ENCODE measurements at places on chromosomes 2 and 18.

DNA sequence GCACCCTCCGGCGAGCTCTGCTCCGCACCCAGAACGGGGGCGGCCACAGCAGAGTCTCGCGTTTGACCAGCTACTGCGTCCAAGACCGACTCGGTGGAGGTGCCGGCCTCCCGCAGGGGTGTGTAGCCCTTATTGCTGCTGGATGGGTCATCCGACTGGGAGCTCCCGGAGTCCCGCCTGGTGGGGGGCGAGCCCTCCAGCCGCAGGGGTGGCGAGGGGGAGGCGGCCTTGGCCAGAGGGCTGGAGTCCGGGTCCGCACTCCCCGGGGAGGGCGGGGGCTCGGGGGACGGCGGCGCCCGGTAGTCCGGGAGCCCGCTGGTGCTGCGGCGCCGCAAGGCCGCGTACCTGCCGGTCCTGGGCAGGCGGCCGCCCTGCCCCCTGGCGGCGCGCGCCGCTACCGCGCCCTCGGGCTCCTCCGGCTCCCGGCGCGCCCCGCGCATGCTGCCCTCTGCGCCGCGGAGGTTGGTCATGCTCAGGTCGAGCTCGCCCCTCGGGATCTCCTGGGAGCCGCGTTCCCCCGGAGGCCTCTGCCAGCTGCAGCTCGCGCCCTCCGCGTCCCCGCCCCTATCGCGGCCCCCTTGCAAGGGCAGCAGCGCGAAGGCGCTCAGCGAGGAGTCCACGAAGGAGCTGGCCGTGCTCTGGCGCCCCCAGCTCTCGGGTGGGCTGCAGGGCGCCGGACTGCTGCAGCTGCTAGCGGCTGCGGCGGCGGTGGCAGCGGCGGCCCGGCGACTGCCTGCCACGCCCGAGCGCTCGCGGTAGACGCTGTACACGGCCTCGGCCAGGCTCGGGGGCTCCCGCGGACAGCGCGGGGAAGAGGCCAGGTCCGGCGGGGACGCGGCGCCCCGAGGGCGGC lies 4.8 kb downstream of the TMEM200C start:
- no peak for DNase-seq

- DNase-seq: no peak
Observed at GRCh38 chr2:67733517-67733916, 329.3 kb downstream of the C1D start.

DNA sequence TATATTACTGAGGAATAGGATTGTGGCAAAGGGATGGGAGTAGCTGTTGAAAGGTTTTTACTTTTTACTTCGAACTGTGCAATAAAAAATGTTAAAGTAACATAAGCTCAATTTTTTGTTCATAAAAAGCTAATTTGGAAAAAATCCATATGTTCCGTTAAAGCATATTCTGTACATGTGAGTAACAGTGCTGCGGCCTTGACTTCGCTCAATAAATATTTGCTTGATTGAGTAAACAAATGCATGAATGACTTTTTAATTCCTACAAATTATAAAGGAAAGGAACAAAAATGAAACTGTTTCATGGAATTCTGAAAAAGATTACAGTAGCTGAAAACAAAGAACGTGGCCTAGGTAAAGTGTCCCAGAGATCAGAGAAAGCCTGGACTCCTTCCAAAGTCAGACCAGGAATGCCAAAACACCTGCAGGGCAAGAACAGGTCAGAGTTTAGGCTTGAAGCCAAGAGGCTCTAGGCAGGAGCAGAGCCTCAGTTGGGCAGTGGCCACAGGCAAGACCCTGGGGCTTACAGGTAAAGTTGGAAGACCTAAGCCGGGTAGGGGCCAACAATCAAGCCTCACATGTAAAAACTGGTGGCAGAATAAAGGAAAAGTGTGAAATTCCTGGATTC lies 44.3 kb upstream of the FIGN start:
- no peak for DNase-seq

DNA sequence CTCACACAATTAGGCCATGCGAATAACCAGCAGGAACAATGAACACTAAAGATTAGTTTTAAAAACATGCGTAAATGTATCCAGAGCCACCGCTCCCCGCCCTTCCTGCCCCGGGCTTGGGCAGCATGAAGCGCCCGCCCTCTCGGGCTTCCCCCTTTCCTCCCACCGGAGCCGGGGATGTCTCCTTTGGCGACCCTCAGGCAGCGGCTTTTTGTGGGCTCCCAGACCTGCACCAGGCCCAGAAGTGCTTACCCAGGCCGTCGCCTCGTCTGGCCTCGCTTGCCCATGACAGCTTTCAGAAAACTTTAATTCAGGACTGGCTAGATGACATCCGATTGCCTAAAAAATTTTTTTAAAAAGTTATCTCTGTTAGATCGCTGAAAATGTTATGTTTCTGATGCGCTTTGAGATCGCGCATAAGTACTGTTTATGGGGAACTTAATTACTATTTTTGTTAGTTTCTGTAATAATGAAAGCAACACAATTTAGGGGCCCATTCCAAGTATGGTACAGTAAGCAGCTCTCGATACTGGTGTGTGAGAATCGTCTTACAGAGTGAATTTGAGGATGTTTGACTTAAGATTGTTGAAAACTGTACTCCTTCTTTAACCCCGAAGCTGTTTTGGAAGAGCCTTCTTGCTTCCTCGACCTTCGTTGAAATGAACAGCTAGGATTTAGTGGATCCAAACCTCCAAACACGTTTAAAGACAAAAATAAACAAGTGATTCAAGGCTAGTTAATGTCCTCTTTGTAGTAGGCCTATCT lies 1.1 kb downstream of the MAP3K20 start:
- no peak for DNase-seq

DNA sequence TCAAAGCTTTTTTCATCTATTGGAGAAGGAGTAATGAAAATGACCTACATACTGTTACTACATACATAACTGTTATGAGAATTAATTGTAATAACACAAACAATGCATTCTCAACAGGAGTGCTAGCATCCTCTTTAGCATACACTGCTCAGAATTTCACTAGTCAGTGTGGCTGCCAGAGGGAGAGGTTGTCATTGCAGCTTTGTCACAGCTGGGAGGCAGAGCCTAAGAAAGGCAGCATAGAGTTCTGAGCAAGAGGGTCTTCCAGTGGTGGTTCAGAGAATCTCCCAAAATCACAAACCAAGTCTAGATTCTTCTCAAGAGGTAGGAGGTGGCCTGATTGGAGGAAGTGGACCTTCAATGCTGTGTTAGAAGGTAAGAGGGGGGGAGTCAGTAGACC lies 286.7 kb upstream of the CYRIA start:
- DNase-seq: no peak

DNA sequence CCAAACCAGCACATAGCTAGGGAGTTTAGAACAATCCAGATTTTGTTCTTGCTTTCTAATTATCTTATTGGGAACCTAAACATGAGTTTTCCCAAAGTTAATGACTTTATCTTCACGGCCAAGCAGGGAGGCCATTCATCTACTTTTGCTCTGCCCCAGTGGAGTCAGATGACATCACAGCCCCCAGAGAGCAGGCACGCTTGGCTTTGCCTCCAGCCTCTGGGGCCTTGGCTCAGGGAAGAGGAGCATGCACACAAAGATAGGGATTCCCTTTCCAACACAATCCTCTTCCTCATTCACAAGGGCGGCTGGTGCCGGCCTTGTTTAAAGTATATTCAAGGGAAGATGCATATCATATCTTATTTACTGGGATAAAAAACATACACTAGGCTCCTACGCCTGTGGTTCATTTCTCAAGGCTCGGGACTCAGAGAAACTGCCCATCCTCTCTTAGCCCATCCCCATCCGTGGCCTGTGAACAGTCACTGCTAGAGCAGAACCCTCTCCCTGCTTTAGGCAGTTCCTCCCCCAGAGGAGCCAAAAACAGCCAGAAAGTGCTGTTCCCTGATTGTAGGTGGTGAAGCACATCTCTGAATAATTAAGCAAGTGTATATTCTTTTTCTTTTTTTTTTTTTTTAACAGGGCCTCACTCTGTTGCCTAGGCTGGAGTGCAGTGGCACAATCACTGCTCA lies 21.2 kb downstream of the TGFA start:
- no peak for DNase-seq

DNA sequence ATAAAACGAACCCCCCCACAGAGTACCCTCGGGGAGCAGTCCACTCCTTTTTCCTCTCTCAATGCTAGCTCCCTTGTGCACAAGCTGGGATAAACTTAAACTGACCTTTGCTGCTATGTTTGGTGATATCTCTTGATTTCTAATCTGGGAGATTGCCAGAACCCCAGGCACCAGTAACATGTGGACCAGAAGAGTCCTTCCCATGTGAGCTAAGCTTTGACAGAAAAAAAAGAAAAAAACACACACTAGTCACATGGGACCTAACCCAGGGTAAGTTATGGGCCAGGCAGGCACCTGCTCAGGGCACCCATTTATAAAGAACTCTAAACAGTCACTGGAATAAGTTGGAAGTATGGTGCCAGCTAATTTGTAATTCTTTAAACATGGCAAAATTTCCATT lies 242.6 kb downstream of the EN1 start:
- DNase-seq: no peak

GRCh38 chr2:230972046-230972445 lies 23.9 kb upstream of the SPATA3 start:
- DNase-seq: no peak

DNA sequence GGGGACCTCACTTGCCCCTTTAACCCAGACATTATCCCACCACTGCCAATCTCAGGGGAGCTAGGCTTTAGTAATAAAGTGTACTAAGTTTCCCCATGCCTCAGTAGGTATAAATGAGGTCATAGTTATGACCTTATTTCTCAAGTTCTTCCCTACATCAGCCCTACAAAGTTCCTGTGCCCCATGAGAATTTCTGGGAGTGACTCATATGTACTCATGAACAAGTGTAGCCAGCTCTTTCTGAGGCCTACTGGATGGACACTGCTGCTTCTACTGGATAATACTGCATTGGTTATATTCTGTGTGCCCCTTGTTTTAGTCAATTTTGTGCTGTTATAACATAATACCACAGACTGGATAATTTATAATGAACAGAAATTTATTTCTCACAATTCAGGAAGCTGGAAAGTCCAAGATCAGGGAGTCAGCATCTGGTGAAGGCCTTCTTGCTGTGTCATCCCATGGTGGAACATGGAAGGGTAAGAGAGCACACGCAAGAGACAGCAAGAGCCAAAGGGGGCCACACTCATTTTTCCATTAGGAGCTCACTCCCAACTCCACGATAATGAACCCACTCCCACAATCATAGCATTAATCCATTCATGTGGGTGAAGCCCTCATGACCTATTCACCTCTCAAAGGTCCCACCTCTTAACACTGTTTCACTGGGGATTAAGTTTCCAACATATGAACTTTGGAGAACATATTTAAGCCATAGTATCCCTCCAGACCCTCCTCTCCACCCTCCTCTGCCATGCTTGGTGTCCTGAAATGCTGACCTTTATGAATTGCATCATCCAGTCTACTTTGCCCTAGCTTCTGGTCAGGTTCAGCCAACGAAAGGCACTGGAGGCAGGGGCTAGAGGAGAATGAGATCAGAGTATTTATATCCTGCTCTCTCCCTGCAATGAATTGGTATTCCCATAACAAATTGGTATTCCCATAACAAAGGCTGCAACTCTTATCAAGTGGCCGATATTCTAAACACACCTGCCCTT lies 25.4 kb upstream of the ST3GAL5 start:
- DNase-seq: peak; percentile 91

DNA sequence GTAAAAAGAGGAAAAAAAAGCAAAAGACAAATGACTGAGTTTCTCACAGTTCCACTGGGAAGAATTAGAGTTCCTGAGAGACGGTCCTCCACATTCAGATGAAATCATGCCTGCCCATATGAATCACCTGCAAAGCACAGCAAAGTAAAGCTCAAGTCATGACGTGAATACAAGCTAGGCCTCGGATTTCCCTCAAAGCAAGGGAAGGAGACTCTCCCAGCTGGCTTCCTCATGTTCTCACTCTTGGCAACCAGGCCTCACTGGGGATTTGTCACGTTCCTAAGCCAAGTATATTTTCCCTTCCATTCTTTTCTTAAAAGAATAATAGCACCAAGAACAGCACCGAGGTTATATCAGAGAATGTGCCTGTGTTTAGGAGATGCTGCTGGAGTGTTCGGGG lies 47.0 kb downstream of the CYP27C1 start:
- DNase-seq: peak; percentile 90

DNA sequence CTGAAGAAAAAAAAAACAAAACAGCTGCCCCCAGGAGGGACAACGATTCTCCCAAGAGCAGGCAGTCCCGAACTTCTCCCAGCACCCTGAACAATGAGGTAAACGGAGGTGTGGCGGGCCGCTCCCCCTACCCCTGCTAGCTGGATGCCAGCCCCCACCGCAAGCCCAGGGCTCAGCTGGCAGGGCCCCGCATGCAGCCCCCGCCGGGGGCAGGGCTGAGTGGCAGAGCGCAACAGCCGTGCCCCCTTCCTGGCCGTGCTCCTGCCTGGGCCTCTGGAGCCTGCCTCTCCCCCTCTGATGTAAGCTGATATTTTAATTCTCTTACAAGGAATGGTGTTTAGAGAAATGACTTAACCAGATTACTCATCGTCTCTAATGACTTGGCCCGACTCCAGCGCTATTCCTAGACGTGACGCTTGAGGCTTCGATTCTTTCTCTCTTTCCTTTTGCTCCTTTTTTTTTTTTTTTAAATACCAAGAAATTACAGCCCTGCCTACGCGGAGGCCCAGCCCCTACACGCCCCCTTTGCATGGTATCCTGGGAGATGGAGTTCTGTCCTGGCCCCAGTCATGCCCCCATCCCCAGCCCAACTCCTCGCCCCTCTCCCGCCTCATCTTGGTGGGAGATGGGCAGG lies 4.6 kb upstream of the ARID5A start:
- peak; percentile 99 for DNase-seq

GRCh38 chr2:69007603-69008002 lies 5.4 kb upstream of the ANTXR1 start:
- DNase-seq: no peak

GRCh38 chr2:72931280-72931910 lies 14.1 kb downstream of the EMX1 start:
- DNase-seq: no peak

GRCh38 chr2:12064153-12064552 lies 317.7 kb downstream of the LPIN1 start:
- DNase-seq: no peak

DNA sequence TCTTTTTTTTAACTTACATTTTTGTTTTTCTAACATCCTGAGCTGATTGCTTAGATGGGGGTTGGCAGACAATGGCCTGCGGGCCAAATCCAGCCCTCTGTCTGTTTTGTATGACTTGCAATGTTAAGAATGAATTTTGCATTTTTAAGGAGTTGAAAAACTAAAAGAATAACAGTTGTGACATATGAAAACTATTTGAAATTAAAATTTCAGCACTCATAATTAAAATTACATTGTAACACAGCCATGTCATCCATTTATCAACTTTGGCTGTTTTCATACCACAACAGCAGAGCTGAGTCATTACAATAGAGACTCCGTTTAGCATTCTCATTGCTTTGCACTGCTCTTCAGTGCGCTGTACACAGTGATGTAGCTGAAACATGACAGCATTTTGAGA lies 94.1 kb upstream of the MC4R start:
- peak; percentile 21 for DNase-seq

- DNase-seq: no peak
Observed at GRCh38 chr18:37332628-37333420, 232.8 kb downstream of the CELF4 start.

- no peak for DNase-seq
Observed at GRCh38 chr2:177625744-177626650, 233.4 kb downstream of the AGPS start.

Data from stromal cell of bone marrow (primary cell).